Large intestine (tissue), 12 donors: ENCODE measurements at places on chromosomes 12 and 14.

DNA sequence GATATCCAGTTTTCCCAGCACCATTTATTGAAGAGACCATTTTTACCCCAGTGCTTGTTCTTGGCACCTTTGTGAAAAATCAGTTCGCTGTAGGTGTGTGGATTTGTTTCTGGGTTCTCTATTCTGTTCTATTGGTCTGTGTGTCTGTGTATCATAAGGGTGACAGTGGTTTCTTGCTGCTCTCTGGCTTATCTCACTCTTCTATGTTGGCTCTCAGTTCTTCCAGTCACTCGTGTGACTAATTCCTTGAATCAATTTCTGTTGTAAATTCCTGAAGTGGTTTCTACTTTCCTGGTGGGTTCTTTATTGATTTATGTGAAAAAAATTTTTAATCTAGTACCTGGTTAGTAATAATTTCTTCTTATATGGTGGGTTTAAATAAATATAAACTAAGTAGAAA lies 58.3 kb downstream of the OTOGL start:
- DNase-seq: no peak

DNA sequence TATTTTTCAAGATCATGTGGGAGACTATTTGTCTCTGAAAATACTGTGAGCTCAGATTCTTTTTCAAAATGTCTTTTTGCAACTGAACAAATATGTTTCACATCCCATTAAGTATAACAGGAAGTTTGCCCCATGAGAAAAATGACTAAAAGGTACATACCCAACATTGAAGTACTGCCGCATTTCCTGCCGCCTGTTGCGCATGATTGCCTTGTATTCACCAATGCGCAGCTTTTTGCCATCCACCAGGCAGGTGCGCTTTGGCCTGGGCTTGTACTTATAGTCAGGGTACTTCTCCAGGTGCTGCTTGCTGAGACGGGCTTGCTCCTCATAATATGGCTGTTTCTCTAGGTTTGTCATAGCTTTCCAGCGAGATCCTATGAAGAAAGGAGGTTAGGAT lies 413.2 kb downstream of the SOX5 start:
- DNase-seq: no peak

DNA sequence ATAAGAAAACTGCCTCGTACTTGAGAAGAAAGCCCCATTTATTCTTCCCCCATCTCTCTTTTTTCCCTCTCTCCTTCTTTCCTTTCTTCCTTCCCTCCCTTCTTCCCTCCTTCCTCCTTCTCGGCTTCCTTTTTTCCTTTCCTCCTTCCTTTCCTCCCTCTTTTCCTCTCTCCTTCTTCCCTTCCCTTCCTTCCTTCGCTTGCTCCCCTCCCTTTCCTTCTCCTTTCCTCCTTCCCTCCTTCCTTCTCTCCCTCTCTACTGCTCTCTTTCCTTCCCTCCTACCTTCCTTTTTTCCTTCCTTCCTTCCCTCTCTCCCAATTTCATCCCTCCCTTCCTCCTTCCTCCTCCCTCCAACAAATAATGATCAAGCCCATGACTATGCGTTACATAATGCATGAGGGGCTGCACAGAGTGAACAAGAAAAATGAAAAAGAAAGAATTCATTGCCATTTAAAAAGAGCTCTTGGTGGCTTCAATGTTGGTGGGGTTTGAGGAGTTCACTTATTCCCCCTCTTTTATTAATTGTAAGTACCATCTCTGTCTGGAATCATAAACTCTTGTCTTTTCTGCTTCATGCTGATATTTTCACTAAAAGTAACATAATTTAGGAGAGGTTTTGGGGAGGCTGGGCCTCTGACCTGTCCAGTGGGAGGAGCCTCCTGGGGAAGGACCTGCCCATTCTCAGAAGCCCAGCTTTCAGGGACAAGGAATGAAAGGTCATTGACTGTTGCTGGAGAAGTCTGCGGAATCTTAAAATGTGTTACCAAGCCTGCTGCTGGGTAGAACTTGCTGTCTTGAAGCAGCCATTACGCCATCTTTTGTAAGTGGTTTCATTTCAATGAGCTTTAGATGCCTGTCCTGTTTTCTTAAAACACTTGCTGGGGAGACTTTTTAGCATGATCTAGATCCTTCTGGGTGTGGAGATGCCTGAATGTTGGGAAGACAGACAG lies 144.3 kb downstream of the CHST11 start:
- DNase-seq: no peak

- DNase-seq: no peak
Measured at GRCh38 chr14:72013721-72014345, 81.6 kb downstream of the RGS6 start.
